Brain (organoid and tissue), 16 donors: ENCODE measurements at places on chromosomes 5 and 9.

DNA sequence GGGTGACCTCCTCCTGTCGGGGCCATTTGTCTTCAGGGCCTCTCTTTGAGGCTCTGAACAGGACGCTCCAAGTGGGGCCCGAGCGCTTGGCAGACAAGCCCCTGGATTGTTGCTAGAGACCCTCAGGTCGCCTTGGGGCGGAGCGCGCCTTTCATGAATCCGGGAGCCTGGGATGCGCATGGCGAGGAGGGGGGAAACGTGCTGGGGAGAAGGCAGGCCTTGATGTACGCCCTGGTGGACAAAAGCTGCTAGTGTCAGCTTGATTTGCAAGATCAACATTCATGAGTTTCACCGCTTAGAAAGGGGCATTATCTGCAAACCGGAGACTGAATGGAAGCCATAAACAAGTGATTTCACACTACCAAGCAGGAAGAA lies 226.3 kb downstream of the SMARCA2 start:
- peak; percentile 95 for DNase-seq

- peak; percentile 97 for DNase-seq
These were observed 316.9 kb downstream of the MTRR start for GRCh38 chr5:8185852-8186251.

DNA sequence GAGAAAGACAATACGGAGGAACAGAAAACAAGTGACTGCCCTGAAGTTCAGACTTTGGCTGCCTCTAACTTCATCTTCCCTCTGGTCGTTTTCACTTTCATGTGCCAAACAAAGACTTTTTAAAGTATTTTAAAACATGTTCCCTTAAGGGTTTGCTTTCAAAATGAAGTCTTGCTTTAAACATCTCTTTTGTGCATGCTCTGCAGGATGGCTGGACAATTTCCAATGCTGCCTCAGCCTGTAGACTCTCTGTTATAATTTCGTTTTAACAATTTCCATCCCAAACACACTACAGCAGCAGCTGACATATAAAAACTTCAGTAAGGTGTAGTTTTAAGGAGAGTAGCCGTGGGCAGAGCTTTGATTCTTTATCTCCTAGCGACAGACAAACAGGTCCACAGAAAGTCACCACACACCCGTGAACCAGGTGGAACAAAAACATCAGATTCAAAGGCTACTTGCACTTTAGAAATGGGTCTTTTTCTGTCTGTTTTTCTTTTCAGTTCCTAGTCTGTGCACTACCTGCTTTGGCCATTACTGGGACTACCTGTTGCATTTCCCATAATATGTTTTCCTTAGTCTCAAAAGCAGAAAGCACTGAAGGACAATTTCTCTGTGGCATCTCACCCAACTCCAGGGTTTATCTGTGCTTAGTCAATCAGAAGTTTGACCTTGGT lies 308.9 kb downstream of the DTWD2 start:
- DNase-seq = peak; percentile 83

DNA sequence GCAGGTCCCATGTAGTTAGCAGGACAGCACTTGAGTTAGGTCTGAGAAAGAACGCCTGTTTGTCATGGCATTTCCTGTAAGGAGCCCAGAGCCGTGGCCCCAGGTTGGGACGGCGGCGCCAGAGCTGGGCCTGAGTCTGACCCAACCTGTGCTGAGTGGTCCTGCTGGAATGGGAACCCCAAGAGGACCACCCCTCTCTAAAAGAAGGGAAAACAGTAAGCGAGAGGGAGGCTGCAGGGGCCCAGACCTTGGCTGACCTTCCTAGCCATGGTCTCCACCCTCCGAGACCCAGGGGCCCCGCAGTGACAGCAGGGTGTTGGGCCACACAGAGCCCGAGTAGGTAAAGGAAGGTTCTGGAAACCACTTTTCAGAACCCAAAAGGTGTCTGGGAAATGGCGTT lies 1.8 kb upstream of the LRRC14B start:
- no peak for DNase-seq

GRCh38 chr9:2338777-2339365 lies 282.7 kb upstream of the VLDLR start:
- DNase-seq = no peak

DNA sequence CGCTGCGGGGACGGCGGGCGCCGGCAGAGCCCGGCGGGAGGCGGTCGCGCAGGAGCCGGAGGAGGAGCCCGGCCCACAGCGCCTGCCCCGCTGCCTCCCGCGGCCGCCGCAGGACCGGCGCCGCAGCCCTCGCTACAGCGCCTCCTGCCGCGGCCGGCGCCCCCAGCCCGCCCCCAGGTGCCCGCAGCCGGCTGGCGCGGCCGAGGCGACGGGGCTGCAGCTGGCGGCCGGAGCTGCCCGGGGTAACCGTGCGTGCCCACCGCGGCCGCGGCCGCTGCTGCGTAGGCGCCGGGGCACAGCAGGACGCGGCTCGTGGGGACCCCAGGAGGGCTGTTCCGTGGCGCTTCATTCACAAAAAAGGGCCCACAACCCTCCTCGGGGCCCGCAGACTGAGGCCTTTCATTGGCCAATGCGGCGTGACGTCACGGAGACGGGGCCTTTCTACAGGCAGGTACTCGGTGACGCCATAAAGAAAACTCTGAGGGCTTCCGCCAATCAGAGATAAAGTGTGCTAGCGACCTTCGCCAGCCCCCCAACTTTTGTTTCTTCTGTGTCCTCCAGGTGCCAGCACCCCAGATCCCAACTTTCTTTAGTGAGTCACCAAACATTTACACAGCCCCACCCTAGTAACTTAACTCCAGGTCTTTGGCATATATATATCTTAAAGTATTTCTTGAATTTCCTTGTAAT lies at the start of gene CDC14B:
CDC14B (minus strand) TSS at position 353 of the 690 bp plus-strand sequence. CDS start 465 bp downstream, outside the sequence.
- peak; percentile 93 for DNase-seq

GRCh38 chr9:90421786-90422185 lies 220.8 kb downstream of the DIRAS2 start:
- no peak for DNase-seq
